NCI-H2107 (cell line): ENCODE measurements at places on chromosomes 12 and 14.

DNA sequence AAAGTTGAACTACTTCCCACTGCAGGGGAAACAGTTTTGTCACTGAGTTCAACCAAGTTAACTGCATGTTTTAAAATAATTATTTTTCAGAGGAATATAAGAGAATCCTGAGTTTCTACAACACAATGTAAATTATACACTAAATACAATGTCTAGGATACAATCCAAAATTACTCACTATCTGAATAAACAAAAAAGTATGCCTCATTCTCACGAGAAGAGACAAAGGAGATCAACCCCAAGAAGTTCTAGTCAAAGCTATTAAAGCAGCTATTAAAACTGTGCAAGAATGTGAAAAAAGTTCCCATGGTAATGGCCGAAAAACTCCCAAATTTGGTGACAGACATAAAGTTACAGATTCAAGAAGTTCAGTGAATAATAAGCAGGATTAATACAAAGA is 8.8 kb upstream of the KCNK13 start:
- DNase-seq = no peak

- no peak for DNase-seq
These were observed 136.3 kb upstream of the PLEKHG7 start for GRCh38 chr12:92566448-92567019.

GRCh38 chr12:11630046-11630706 is 19.3 kb upstream of the ETV6 start:
- peak; percentile 78 for DNase-seq

DNA sequence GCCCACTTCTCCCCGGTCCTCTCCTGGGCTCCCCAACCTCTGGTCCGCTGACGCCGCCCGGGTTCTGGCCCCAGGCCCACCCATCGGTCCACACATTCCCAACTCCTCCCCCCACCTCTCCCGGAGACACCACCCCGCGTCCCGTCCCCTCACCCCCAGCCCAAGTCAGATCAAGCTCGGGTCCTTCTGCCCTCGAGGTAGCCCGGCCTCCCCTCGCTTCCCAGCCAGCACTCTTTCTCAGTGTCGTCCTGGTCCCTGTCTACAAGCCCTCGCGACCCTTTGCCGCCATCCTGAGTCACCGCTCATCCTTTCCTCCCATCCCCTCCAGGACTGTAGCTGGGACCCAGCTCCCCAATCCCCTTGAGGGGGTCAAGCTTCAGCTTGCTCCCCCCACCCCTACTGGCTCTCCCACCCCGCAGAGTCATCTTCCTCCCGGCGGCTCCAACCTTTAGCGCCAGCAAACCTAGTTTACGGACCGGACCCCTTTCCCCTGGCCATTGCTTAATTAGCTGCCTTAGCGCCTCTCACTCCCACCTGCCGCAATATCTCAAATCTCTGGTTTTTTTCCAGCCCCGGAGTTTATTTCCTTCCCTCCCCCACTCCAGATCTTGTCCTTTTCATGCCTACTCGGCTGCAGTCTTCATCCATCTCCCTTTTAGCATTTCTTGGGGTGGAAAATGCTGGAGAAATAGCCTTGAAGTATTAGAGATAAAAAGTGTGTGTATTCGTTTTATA is 1.1 kb downstream of the PPP4R4 start:
- no peak for DNase-seq

DNA sequence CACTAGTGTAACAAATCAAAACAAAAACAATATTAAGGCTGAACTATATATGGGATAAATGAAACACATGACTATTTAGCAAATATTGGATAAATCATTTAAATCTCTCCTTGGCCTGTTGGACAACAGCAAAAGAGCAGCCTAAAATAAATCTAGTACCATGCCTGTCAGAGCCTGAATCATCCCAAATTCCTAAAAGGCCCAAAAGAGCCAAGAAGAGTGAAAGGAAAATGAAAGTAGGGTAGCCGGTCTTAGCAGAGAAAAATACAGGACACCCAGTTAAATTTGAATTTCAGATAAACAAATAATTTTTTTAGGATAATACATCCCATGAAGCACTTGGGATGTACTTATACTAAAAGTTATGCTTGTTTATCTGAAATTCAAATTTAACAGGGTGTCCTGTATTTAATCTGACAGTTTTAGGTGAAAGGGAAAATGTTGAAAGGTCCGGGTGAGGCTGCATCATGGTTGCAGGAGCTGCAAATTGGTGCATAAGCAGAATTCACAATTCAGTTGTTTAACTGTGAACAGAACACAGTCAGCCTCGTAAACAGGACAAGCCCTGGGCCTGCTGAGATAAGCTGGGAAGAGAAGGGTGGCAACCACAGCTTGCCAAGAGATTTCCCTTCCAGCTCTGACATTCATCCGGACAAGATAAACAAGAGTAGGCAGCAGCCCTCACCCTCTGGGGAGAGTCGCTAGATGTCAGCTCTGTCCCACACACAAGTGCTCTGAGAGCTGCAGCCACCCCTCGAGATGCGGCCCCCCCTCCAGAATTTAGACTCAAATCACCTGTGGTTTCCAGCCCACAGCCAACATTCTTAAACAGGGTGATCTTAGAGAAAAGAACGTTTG is 30.3 kb downstream of the DMAC2L start:
- DNase-seq = peak; percentile 32

GRCh38 chr12:64218597-64218996 is 3.5 kb downstream of the KICS2 start:
- no peak for DNase-seq

GRCh38 chr12:28512876-28513275 is 322.6 kb downstream of the CCDC91 start:
- no peak for DNase-seq

- DNase-seq = no peak
These were observed 13.3 kb downstream of the SELPLG start for GRCh38 chr12:108620236-108620879.

DNA sequence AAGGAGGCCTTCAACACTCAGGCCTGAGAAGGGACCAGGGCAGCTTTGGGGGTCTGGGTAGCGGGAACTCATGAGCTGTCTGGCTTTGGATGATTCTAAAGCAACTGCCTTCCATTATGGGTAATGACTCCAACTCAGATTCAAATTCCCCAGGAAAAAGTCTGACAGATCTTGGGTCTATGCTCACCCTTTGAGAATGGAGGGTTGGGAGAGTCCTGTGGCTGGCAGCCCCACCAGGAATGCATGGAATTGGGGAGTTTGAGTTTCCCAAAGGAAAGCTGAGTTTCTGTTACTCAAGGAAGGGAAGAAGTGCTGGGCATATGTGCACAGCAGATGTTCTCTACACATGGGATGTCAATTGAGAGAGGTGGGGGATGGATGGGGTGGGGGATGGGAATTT is 22.4 kb upstream of the LTBP2 start:
- no peak for DNase-seq

DNA sequence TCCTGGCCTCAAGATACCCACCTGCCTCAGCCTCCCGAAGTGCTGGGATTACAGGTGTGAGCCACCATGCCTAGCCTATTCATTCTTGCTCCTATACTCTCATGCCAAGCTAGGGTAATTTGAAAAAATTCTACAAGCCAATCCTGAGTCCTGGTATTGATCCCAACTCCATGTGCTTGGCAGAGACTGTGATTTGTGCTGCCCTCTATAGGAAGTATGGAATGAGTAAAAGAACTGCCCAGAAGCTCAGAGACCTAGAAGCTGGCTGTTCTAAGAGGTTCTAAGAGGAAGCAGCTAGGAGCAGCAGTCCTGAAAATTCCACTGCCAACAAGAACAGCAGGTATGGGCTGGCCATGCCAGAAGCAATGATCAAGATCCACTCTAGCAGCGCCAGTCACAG is 402.5 kb downstream of the PCNX1 start:
- DNase-seq = no peak

DNA sequence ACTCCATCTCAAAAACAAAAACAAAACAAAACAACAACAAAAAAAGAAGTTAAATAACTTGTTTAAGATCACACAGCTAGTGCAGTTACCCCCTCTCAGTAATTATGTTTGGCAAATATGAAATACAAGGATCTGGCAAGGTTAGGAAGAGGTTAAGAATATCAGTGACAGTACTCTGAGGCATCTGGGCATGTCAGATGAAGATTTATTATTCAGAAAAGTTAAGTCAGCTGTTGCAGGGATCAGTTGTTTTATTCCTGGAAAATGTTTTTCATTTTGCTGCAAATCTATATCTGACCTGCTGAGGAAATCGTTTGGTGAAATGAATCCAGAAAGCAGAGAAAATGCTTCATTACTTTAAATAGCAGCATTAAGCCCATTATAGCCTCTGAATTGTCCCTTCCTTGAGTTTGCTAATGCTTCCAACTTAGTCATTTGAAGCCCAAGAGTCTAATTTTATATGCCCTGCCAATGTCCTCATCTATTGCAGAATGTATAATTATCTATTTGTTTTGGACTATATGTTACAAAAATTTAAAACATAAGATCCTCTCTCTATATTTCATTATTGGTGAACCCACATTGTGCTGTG is 8.1 kb downstream of the GPX2 start:
- no peak for DNase-seq

DNA sequence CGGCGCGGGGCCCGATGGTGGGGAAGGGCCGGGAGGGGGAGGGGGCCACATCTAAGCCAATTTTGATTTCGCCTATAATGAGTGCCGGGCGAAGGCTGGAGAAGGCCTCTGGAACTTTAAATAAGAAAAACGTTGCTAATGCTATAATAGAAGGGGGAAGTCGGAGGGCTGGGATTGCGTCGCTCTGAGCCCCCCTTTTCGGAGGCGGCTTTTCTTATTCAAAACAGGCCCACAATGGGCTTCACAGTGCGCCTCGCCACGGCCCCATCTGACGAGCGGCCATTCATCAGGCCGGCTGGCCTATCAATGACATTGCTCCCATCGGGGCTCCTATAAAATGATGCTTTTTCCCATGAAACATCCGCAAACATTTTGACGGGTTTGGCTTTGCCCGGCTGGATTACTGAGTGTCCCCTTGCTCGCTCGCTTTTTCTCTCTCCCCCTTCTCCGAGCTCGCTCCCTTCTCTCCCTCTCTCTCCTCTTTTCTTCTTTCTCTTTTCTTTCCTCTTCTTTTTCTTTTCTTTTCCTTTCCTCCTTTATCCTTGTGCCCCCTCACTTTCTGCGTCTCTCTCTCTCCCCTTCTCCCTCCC is at the start of gene RFX4:
RFX4 (plus strand) TSS at position 364 of the 590 bp plus-strand sequence. CDS start 317 bp downstream, outside the sequence.
- DNase-seq = no peak

GRCh38 chr12:99444859-99445316 is 202.7 kb upstream of the GARIN6 start:
- DNase-seq = no peak

DNA sequence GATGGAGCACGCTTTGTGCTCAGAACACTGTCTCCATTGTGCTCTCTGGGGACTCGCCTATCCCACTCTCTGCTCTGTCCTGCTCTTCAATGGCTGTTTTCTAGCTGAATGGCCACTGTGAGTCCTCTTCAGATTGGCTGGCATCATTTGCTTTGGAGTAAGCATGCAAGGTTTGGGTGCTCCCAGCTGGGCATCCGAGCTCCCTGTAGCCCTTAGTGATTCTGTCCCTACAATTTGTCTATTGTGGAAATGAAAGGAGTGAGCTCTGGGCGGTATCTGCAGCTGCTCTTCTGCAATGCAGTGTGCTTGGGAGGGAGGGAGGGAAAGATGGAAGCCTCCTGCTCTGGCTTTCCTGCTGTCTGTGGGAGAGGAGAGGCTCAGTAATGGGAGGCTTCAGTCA is 84.8 kb downstream of the SMOC1 start:
- DNase-seq = no peak

GRCh38 chr14:45051180-45051579 is 32.7 kb upstream of the PRPF39 start:
- no peak for DNase-seq

- no peak for DNase-seq
These were observed 168.6 kb downstream of the TMTC3 start for GRCh38 chr12:88310666-88311065.

- peak; percentile 23 for DNase-seq
These were observed 22.1 kb upstream of the NINJ2 start for GRCh38 chr12:685388-685787.
